ENCODE measurements at places on chromosomes 12 and 14.

GRCh38 chr14:61703342-61704129 is 8.2 kb downstream of the HIF1A start:
- no peak for DNase-seq

DNA sequence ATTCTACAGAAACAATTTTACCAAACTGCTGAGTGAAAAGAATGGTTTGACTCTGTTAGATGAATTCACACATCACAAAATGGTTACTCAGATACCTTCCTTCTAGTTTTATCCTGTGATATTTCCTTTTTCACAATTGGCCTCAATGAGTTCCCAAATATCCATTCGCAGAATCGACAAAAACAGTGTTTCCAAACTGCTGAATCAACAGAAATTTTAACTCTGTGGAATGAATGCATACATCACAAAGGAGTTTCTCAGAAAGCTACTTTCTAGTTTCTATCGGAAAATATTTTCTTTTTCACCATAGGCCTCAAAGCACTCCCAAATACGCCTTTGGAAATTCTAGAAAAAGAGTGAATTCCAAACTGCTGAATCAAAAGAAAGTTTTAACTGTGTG is 525.0 kb downstream of the ALG10 start:
- no peak for DNase-seq

GRCh38 chr14:84809158-84809557 is 720.8 kb upstream of the FLRT2 start:
- no peak for DNase-seq

DNA sequence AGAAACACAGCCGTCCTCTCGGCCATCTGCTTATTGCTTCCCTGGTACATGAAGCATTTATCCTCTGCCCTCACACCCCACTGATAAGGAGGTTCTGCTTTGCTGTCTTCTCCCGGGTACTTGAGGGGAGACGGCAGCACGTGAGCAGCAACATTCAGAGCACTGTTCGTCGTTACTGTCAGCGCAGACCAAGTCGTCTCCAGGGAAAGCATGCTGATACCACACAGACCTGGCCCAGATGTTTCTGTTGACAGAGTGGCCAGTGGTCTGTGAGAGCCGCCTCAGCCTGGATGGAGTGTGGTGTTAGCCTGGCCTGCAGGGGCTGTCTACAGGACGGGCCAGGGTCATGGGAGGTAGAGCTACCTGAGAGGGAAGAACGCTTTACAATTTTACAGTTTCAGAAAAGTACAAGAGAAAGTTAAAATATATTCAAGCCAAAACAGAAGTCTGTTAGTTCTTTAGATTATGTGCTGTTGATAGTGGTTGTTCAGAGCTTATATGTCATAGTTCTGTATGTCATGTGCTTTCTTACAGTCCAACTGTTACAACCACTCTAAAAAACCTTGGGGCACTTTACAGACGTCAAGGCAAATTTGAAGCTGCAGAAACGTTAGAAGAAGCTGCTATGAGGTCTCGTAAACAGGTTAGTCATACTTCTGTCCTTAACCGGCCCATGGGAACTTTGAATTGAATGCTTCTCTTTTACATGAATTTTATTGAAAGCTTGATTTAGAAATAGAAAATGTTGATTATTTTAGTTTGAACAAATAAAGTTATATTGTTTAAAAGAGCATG is 38.2 kb downstream of the XRCC3 start:
- DNase-seq = no peak

DNA sequence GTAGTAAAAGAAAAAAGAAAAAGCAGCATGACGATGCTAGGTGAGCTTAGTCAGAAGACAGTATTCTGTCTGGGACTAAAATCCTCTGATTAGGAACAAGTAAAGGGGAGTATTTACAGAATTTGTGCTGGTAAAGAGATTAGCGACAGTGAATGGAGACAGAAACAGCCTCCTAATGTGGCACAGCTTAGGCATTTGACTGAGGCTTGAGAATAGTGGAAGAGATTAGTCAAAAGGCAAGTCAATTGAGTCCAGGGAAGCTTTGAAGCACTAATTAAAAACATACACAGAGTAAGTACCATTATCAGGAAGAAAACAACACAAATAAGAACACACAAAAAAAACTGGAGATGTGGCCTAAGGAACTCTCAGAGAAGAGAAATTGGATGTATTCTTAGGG is 131.9 kb upstream of the CLEC14A start:
- no peak for DNase-seq

DNA sequence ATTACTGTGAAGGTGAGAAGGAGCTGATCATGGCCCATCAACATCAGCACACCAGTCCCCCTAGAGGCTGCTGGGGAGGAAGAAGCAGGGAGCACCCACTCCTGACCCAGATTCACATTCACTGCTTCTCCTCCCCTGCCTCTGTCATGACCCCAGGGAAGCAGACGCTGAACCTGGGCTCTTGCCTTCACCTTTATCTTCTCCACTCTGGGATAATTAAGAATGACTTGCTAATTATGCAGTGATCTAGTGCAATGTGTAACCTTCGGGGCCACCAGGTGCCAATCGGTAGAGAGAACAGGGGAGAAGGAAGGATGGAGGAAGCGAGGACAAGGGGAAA is 44.4 kb upstream of the IQSEC3 start:
- no peak for DNase-seq

- peak; percentile 63 for DNase-seq
Observed at GRCh38 chr12:96985515-96986362, 78.7 kb downstream of the NEDD1 start.

Data from naive thymus-derived CD8-positive, alpha-beta T cell (primary cell).